ENCODE measurements at places on chromosomes 7 and 10.

DNA sequence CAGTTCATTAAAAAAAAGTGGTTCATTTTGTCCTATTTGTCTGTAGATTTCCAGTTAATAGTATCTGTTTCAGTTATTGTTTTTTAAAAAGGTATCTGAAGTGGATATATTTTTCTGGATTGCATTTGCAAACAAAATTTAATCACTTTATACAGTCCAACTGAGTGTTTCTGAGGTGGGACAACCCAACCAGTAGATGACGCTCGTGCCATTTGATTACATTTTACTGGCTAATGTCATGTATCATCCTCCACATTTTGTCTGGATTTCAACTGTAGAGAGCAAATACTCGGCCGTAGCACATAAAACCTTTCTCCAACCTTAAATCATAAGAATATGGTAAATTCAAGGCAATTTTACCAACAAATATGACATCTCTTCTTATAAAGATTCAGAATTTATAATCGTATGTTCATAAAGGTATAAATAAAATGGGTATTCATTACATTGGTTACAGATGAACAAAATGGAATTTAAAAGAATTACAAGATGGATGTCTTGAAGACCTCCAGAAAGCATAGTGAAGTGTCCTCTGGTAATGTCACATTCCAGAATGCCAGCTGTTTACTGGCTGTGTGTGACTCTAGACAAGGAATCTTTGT, 789.0 kb downstream of the PHTF2 start:
- no peaks in the 10 kb centered on the region for H3K27me3 ChIP-seq
- no peak overlapping the region for H3K4me3 ChIP-seq
- no peaks in the 10 kb centered on the region for H3K4me1 ChIP-seq
- no peak overlapping the region for H3K27ac ChIP-seq
- no peaks in the 10 kb centered on the region for H3K36me3 ChIP-seq
- DNase-seq, result no peak

DNA sequence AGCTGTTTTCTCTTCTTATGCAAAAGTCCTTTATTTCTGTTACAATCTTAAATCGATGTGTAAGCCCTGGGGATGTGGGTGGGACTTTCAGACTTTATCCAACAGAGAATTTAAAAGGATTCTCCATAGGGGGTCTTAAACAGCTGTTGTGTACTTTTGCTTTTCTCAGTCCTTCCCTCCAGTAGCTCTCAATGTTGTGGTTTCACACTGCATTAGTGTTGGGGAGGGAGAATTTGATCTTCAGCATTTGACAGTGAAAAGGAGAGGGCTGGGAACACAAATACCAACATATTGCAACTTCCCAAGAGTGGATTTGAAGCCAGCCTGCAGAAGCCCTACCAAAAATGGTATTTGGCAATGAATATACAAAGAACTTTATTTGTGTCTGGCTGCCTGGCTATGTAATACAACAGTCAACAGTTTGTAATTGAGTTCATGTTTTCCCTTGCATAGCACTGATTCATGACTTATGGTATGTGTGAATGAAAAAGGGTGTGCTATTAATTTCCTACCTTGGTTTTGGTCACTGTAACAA, 80.1 kb upstream of the CAPZA2 start:
- peak overlapping the region; percentile 75 for H3K27ac ChIP-seq
- H3K4me1 ChIP-seq, result no peaks in the 10 kb centered on the region
- H3K27me3 ChIP-seq, result no peaks in the 10 kb centered on the region

DNA sequence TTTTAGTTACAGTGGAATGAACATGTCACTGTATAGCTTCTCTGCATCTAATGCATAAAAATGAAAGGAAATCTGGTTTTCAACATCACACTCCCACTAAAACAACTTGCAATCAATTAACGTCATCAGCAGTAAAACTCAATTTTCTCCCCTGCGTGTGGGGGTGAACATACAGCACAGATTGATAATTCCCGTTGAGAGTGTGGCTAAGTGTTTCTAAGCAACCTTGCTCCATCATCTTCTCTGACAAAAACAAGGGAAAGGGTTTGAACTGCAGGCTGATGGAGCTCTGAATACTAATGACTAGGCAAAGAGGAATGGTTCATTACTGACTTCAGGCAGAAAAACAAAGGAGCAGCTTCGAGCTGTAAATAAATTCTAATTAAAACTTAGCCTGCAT, 238.3 kb downstream of the PARD3 start:
- H3K27me3 ChIP-seq, result no peaks in the 10 kb centered on the region
- DNase-seq, result no peak
- peaks cover 27% of the 10 kb centered on the region for H3K4me1 ChIP-seq
- H3K4me3 ChIP-seq, result no peak overlapping the region
- no peak overlapping the region for H3K27ac ChIP-seq
- no peaks in the 10 kb centered on the region for H3K36me3 ChIP-seq

DNA sequence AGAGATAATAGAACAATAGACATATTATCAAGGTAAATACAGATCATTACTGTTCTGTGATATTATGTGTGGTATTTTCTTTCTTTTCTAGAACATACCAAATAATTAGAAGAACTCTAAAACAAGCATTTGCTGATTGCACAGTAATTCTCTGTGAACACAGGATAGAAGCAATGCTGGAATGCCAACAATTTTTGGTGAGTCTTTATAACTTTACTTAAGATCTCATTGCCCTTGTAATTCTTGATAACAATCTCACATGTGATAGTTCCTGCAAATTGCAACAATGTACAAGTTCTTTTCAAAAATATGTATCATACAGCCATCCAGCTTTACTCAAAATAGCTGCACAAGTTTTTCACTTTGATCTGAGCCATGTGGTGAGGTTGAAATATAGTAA, 185.5 kb downstream of the CFTR start:
- no peaks in the 10 kb centered on the region for H3K4me1 ChIP-seq
- no peak overlapping the region for H3K27ac ChIP-seq
- no peak for DNase-seq
- H3K27me3 ChIP-seq, result no peaks in the 10 kb centered on the region
- no peak overlapping the region for H3K4me3 ChIP-seq

GRCh38 chr7:143354376-143354775, 8.1 kb downstream of the FAM131B start:
- no peak overlapping the region for H3K27ac ChIP-seq
- H3K36me3 ChIP-seq, result no peaks in the 10 kb centered on the region
- H3K27me3 ChIP-seq, result no peaks in the 10 kb centered on the region
- H3K4me1 ChIP-seq, result no peaks in the 10 kb centered on the region
